Gastroesophageal sphincter (tissue), 4 donors: ENCODE measurements at places on chromosomes 7 and 10. TPM values are rescaled to one million over a fixed set of nuclear protein-coding genes. Genes with fewer than 3 reads are reported as not detected.

NKX1-2 gene
- not detected for total RNA-seq

FAM25A gene
- not detected for total RNA-seq

RHBDD2 gene
- 30.2 TPM for total RNA-seq

GPR26 gene
- 0.02 TPM for total RNA-seq

PLEKHA8 gene
- total RNA-seq: 8.4 TPM

EVX1 gene
- total RNA-seq: not detected

SPDYE6 gene
- total RNA-seq: not detected

TMEM176B gene
- 45.9 TPM for total RNA-seq
